ENCODE measurements at places on chromosomes 5 and 9. TPM values are rescaled to one million over a fixed set of nuclear protein-coding genes. Genes with fewer than 3 reads are reported as not detected.

The ADAM19 gene
- total RNA-seq = 6.9 TPM

GRCh38 chr9:8071445-8071798 is 271.8 kb upstream of the DMAC1 start:
- no peak for DNase-seq

DNA sequence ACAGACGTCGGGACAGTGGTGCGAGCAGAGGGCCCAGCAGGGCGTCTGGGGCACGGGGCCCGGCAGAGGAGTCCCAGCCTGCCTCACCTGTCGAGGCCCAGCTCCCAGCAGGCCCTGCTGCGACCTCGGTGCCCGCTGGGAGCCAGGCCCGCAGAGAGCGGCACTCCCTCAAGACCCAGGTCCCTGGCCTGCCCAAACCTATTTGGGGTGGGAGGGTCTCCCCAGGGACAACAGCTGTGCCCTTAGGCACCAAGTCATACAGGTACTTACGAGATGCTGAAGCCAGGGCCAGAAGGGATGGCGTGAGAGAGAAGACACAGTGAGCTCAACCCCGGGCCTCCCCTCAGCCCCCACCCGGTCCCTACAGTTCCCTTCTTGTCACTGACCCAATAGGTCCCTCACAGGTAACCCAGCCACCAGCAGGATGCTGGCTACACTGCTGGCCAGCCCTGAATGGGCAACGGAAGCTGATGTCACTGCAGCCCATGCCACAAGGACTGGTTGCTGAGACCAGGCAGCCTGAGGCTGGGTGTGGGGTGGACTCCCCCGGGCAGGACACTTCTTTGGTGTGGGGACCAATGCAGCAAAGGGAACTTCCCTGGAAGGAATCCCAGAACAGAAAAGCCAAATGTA is 3.7 kb downstream of the NSMF start:
- DNase-seq = no peak

The CENPK gene
- total RNA-seq = 1.2 TPM

The FGF1 gene
- total RNA-seq = 67.2 TPM

DNA sequence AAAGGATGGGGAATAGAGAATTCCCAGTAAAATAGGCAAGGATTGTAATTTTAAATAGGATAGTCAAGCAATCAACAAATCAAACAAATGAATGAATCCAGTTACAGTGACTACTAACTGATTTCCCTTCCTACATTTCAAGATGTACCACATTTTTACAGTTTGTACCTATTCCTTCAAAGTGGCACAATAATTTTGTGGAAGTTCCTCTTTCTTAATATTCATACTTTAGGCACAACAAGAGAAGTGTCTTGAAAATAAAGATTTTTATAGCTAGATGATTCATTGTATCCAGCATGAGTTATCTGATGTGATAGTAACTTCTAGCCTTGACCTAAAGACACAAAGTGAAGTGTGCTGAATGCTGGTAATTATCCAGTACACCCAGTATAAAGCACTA is 122.2 kb upstream of the ACOT12 start:
- no peak for DNase-seq

The GPR151 gene
- total RNA-seq = not detected

The VDAC1 gene
- total RNA-seq = 577 TPM

DNA sequence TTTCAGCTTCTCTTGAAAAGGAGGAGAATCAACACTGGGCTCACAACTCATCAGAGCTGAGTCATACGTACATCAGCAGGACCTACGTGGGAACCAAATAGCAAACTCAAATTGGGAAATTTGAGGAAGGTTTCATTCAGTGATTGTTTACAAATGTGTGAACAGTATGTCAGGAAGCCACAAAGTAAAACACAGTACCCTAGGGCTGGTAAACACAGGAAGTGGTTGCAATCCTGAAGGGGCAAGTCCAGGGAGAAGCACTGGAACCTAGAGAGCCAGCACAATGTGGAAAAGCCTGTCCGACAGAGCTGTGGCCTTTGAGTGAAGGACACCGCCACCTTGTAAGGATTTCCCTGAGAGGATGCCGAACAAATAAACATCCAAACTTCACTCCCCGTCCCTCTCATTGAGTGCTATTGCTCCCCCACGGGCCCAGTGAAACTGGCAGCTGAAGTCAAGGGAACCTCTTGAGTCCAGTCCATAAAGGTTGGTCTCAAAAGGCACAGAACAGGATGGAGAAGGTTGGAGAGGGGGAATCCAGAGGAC is 26.7 kb upstream of the RICTOR start:
- no peak for DNase-seq

DNA sequence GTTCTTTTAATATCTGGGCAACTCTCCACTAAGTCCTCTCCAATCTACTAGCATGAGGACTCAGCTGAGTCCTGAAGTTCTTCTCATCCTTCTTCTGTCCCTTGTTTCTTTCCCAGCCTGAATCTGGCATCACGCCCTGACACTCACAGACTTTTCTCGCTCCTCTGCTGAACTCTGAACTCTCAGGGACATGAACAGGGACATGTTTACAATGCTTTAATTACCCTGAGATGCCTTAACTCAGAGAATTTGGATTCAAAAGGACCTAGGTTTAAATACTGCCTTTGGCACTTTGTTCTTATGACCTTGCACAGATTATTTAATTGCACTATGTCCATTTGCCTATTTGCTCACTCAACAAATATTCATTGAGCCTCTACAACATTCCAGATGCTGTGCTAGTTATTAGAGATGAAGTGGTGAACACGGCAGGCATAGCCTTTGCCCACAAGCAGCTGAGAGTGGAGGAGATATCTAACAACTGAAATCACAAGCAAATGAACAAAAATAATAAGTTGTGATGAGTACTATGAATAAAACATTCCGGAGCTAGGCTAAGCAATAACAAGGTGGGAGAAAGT is 106.0 kb downstream of the ADRB2 start:
- no peak for DNase-seq

DNA sequence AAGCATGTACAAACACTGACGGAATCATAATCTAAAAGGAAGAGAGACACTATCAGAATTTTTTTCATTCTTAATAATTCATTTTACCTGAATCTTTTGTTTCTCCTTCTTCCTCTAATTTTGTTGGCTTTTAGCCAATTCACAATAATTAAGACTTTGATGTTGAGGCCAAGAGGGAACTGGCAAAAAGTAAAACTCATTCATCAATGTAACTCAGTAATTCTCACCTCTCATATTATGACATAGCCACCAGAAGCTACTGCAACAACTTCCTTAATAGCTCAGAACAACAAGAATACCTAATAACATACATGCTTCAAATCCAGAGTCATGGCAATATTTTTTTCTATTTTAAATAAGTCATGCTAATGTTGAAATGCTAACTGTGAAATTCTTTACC is 64.5 kb downstream of the MCTP1 start:
- no peak for DNase-seq

The C5orf34 gene
- total RNA-seq = 0.59 TPM

- no peak for DNase-seq
These were observed 57.5 kb downstream of the COL23A1 start for GRCh38 chr5:178532666-178533065.

The DNAI1 gene
- not detected for total RNA-seq

- peak; percentile 10 for DNase-seq
These were observed 87.0 kb upstream of the CCNH start for GRCh38 chr5:87499478-87500410.

- DNase-seq = no peak
These were observed 80.3 kb upstream of the ERBIN start for GRCh38 chr5:65846101-65846500.

GRCh38 chr5:76732405-76733048 is 16.6 kb downstream of the F2R start:
- DNase-seq = no peak

The SV2C gene
- not detected for total RNA-seq

- no peak for DNase-seq
These were observed 163.5 kb downstream of the HINT1 start for GRCh38 chr5:131001507-131001906.

The FOXD4L3 gene
- not detected for total RNA-seq

The CAMK4 gene
- total RNA-seq = 2.0 TPM

- no peak for DNase-seq
These were observed 15.7 kb upstream of the AGXT2 start for GRCh38 chr5:35063414-35063813.

- no peak for DNase-seq
These were observed 430.8 kb downstream of the ARHGEF28 start for GRCh38 chr5:74056789-74057164.

GRCh38 chr5:127555826-127556225 is 38.4 kb downstream of the PRRC1 start:
- DNase-seq = no peak

GRCh38 chr9:98992885-98993569 is 49.3 kb downstream of the COL15A1 start:
- no peak for DNase-seq

The LRRC19 gene
- total RNA-seq = not detected

GRCh38 chr5:38927470-38927869 is 81.7 kb downstream of the OSMR start:
- no peak for DNase-seq

The LHX3 gene
- total RNA-seq = not detected

DNA sequence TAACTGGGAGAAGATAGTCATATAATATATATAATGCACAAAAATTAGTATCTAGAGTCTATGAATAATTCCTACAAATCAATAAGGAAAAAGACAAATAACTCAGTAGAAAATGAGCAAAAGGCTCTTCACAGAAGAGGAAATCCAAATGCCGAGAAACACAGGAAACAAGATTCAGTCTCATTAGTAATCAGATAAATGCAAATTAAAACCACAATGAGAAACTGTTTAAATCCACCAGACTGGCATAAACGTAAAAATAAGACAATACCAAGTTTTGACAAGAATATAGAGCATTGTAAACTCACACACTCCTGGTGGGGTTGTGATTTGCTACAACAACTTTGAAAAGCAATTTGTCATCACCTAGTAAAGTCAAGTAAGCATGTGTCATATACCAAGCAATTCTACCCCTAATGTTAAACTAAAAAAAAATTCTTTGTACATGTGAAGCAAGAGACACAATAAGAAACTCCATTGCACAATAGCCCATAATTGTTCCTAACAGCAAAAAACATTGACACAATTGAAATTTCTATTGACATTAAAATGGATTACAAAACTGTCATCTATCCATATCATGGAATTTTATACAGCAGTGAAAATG is 21.0 kb upstream of the UBLCP1 start:
- DNase-seq = no peak

The UNC5A gene
- not detected for total RNA-seq

DNA sequence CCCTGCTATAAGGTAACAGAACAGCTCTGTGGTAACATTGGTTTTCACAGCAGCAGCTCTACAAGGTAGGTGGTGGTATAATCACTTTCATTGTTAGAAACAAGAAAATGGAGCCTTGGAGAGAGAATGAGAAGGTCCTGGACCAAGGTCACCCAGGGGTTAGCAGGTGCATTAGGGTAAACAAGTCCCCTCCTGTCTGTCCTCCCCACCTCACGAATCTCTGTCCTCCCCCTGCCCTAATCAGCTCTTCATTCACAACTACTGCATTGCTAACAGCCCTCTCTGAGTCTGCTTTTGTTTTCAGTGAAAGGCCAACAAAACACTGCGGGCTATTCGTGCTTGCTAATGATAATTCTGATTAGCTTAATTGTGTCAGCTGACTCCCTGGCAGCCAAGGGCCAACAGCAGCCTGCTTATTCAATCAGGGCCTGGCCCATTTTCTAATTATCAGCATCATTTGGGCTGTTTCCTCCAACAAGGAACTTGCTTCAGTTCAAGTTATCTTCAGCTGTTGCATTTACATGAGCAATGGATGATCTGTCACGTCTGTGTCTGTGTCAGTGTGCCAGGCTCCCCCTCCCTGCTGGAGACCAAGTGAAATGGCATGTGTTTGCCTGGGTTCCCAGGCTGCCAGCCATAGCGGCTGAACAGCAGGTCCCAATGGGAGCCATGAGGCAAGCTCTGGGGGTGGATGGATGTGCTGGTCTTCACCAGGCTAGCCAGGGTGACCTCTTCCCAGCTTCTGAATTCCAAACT is 56.7 kb upstream of the EQTN start:
- DNase-seq = no peak

DNA sequence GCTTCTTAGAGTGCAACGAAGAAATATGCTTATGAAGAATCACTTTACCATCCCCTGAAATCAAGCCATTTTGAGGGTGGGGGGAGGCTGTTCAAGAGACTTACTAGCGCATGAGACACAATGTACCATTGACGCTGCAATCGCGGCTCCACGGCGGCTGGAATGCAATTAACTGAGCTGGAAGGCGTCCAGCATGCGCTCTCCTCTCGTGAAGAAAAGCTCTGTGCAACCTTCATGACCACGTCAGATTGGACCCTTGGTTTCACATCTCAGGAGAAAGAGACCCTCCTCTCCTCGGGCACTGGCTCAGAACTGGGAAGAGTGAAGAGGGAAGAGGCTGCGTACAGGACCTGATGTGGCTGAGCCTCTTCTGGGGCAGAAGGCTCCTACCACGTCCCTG is 138.5 kb upstream of the IRX2 start:
- no peak for DNase-seq

DNA sequence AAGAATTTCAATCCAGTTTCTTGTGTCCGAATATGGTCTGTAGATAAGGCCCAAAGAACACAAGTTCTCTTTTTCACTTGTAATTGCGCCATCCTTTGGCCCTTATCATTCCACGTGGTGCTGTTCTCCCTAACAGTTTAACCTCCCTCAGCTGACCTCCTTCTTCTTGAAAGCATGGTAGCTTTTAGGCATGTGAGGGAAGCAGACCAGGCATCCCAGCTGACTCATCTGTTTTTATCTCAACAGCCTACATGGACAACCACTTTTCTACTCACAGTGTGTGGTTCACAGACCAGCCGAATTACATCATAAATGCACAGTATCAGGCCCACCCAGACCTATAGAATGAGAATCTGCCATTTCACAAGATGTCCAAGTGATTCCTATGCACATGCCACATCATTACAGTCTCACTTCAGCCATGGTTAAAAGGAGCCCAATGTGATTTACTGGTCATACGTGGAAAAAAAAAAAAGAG is 26.9 kb upstream of the PLIN2 start:
- peak; percentile 31 for DNase-seq

DNA sequence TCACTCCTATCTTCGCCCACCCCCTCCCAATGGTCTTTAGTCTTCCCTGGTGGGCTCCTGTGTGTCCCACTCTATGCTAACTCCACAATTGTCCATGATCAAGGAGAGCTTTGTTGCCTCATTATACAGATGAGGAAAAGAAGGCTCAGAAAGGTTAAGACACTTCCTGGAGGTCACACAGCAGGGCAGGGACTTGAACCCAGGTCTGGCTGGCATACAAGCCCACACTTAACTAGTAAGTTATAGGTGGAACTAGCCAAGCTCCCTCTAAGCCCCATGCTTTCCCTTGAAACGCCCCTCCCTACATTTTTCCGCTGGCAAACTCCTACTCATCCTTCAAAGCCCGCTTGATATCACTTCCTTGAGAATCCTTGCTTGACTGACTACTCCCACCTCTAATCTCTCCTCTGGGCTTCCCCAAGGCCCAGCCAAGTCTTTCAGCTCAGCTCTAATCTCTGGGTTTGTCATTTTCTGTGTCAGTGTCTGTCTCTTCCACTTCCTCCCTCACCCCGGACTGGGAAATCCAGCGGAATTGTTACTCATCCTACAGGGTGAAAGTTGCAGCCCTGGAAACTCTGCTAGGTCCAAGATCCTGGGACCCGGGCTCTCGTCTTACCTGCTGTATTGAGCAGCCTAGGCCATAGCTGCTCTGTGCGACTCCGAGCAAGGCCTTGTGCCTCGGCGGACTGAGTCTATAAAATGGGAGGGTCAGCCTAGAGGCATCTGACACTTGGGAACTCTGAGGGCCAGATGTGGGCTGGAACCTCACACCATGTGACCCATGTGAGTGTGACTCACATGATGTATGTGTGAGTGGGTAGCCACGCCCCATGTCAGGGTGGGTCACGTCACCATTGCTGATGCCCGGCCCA is 144.5 kb downstream of the GAPVD1 start:
- DNase-seq = no peak

GRCh38 chr5:43415935-43416802 is 4.0 kb upstream of the CCL28 start:
- DNase-seq = no peak
